ENCODE measurements at places on chromosomes 4 and X. TPM values are rescaled to one million over a fixed set of nuclear protein-coding genes. Genes with fewer than 3 reads are reported as not detected.

- DNase-seq = no peak
Measured at GRCh38 chr4:140019619-140020347, 134.2 kb downstream of the MAML3 start.

Gene ENOPH1
- 41.1 TPM for total RNA-seq

DNA sequence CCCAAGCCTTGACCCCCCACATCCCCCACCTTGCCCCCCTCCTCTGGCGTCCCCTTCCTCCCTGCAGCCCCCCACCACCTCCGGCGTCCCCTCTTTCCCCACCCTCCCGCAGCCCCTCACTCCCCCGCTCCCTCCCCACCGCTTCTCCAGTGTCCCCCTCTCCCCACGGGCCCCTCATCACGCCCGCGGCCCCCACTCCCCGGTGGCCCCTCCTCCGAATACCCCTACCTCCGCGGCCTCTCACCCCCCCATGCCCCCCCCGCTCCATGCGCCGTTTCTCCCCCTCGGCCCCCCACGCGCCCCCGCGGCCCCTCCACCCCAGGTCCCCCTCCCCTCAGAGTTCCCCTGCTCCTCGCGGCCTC lies 562 bp downstream of the RNF212 start:
- no peak for DNase-seq

Gene UGT2B17
- not detected for total RNA-seq

DNA sequence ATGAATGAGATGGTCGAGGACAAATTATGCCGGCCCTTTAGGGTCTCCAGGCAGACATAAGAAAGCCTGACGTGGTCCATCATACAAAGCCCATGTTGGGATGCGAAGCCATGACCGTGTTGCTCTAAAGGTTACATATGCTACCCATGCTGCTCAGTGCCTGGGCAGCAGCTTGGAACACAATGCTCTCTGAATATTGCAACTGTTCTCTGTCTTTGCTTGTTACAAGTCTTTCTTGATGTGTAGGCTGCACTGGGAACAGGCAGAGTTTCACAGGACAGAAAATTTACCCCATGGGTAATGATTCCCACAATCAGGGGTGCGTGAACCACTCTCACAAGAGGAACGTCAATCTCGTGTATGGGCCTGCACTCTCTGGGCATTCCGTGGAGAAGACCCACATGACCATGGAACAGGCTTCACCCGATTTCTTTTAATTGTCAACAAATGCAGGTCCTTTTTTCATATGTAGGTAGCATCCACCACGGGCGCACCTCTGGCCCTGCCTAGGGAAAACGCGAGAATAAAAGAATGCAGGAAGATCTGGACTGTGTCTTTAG lies 66.3 kb downstream of the NBDY start:
- DNase-seq = no peak

DNA sequence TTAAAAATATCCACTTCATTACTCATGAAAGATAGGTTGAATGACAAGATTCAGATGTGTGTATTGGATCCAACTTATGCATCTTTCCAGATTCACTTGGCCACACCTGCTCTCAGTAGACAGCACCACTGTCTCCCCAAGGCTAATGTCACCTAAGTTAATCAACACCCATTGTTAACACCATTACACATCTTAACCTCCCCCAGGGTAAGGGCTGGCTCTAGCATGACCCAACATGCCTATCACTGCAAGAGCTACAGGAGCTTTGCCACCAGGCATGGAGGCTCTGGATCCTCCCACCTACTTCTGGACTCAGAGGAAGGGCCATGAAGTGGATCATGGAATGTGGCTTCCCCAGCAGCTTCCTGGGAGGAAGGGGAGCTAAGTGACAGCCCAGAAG lies 32.8 kb upstream of the LSM6 start:
- no peak for DNase-seq

- DNase-seq = no peak
Measured at GRCh38 chr4:16852228-16852627, 46.2 kb downstream of the LDB2 start.

- DNase-seq = peak; percentile 31
Measured at GRCh38 chr4:184347251-184348239, 126.8 kb downstream of the IRF2 start.

GRCh38 chr4:126592088-126592487 lies 1040.7 kb upstream of the INTU start:
- no peak for DNase-seq

Gene CXCL9
- not detected for total RNA-seq

- DNase-seq = no peak
Measured at GRCh38 chrX:36577006-36577405, 431.2 kb upstream of the FAM47C start.

Gene CSAG2
- not detected for total RNA-seq

GRCh38 chr4:168723569-168723968 lies 226.7 kb downstream of the PALLD start:
- DNase-seq = peak; percentile 34

Gene KLHL4
- 13.0 TPM for total RNA-seq

DNA sequence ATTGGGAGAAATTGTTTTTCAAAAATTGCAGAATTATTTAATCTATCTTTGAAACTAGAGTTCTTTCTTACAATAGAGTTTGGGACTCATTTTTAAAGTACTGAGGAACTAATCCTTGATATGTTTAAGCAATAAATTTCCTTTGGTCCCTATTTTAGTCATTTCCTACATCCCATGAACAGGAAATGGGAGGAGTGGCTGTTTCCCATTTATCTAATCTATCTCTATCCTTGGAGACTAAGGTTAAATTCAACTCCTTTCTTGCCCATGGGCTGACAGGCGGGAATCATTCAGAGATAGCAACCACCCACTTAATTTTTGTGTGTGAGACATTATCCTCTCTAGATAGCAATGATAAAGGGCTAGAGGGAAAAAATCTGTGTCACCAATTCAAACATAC lies 131.6 kb upstream of the EMCN start:
- no peak for DNase-seq

- DNase-seq = no peak
Measured at GRCh38 chrX:134745636-134746409, 87.6 kb upstream of the PLAC1 start.

Gene GAGE2A
- not detected for total RNA-seq

GRCh38 chr4:185700048-185700447 lies 111.9 kb downstream of the SORBS2 start:
- DNase-seq = peak; percentile 53

Gene PAGE2B
- total RNA-seq = not detected

Measured in myocyte (in vitro differentiated cells).